ENCODE measurements at places on chromosomes 1 and 21.

DNA sequence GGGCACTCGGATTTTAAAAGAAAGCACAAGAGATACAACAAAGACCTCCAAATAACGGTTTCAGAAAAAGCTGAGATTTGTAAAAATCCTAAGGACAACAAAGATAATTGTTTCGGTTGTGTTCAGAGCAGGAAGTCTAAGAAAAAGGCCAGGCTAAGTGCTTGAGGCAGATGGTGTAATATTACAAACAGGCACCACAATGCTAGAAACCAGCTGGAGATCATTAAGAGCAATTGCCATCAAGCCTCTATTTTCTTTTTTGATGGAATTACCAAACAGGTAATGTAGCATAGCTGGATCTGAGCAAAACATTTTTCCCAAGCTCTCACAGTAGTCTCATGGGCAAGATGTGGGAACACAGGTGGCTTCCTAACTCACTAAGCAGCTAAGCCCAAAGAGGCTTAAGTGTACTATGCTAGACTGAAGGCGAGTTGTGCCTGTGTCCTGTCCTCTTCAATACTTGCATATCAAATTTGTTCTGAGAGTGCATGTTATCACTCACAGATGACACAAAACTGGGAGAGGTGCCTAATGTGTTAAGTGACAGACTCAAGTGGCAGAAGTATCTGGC, 161.6 kb downstream of the GLUL start:
- DNase-seq = no peak

GRCh38 chr1:227280836-227281235, 37.5 kb downstream of the CDC42BPA start:
- DNase-seq = no peak

DNA sequence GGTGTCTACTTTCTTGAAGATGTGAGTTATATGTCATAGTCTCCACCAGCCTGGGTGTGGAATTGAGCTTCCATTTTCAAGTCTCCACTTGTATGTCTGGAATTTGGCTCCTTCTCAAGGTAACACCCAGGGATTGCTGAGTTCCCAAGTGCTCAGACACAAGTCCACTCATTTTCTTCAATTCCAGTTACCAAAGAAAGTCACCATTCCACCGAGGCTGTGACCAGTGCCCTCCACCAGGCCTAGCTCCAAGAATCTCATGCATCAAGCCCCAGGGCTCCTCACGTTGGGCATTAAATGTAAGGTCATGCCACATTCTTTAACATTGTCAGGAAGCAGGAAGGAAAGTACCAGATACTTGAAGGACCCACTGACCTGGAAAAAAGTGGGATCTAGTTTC, 2.4 kb upstream of the RAB4A start:
- no peak for DNase-seq

- DNase-seq = no peak
Measured at GRCh38 chr1:55827350-55827749, 612.2 kb upstream of the USP24 start.

DNA sequence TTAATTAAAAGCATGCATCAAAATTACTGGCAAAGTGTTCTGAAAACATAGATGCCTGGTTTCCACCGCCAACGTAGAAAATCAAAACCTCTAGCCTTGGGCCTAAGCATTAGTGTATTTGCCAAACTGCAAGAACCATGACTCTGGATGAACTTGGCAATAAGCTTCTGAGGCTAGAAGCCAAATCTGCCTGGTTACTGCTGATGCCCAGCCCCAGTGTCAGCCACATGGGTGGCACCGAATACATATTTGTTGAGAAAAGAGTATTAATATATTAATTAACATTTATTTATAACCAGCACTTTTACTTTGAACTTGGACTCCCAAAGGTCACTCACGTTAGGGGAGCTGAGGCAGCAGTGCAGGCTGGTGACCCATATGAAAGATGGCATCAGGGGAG, 140.6 kb upstream of the HMGB4 start:
- no peak for DNase-seq

DNA sequence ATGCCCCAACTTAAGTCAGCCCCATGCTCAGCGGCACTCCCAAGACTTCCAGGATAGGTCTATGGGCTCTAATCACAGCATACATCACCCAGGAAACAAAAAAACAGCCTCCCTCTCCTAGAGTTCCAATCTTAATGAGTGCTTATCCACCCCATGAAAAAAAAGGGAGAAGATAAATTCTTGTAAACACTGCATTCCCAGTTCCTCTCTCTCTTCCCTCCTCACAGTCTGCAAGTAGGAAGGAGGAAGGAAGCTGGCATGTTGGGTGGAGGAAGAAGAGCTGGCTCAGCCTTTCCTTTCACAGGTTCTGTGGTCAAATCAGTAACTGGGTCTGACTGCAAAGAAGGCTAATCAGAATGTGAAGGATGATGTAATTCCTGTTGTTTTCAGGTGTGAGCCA, 69.9 kb upstream of the ZC3H11B start:
- no peak for DNase-seq

GRCh38 chr1:14804626-14805025, 206.1 kb downstream of the KAZN start:
- DNase-seq = no peak

DNA sequence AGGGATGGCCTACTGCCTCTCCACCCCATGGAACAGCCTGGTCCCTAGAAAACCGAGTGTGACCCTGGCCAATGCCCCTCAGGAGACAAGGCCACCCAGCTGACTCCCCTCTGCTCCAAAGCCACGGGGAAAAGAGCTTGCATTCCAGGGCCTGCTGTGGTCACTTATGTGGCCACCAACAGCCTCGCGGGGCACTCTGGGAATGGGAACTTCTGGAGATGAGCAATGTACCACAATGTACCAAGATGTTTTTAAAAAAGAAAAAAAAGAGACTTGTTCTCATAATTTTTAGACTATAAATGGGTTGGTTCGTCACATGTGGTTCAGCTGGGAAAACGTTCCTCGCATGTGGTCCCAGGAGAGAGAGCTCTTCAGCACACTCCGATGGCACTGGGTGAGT, 62.8 kb downstream of the SLC66A1 start:
- DNase-seq = no peak

DNA sequence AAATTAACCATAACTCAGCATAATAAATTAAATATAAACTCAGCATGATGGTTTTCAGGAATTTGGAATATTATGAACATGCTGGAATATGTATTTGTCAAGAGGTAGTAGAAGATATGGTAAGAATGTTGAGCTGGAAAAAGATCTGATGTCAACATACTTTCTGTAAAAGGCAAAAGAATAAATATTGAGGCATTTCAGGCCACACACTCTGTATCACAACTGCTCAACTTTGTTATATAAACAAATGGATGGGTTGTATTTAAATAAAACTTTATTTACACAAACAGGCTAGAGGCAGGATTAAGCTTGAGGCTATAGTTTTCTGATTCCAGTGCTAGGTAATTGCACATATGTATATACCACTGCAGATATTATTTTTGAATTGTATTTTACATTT, 1409.4 kb downstream of the MRPL39 start:
- DNase-seq = no peak

DNA sequence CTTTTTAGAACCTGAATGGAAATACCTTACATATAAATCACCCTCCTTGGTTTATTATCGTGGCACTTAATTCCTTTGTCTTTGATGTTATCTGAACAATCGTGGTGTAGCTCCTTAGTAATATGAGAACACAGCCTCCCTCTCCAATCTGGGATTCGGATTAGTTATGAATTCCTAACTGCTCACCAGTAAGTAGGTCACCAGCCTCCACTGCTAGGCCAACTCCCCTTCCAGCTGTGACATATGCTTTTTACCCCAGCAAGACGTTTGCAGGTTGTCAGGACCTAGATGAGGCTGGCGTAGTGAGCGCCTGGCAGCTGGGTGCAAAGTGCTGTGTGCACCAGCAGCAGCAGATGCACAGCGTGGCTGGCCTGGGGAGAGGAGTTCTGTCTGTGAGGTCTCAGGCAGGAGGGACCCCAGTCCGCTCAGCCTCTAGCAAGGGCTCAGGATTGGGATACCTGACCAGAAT, 38.2 kb downstream of the NTPCR start:
- DNase-seq = no peak

GRCh38 chr1:195150768-195151167, 1457.5 kb downstream of the KCNT2 start:
- DNase-seq = no peak

DNA sequence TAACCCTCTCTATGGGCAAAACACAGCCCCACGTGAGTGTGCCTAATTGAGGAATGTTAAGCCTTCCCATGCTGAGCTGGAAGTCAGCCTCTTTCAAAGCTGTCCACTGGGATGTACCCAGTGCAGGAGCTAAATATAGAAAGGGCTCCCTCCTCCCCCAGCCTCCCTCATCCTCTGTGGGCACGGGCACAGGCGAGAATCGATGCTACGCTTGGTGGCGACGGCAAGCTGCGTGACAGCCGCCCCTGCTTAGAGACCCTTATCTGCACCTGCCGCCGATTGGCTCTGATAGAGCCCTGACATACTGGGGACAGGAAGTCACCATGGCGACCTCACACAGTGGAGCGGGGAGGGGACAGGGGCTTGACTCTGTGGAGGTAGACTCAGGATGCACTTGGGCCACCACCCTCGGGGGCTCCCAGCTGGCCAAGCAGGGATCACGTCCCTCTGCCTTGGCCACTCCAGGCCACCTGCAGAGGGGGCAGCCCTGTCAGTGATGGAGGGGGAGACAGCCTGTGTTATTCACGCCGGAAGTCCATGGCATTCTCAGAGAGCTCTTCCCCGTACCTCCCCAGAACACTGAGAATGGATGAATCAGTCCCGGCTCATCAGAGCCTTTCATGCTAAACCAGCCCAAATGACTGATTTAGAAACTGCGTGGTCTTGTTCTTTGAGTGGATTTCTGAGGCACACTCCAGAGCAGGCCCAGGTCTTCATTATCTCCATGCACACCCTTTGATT, 84.8 kb downstream of the KCND3 start:
- no peak for DNase-seq

DNA sequence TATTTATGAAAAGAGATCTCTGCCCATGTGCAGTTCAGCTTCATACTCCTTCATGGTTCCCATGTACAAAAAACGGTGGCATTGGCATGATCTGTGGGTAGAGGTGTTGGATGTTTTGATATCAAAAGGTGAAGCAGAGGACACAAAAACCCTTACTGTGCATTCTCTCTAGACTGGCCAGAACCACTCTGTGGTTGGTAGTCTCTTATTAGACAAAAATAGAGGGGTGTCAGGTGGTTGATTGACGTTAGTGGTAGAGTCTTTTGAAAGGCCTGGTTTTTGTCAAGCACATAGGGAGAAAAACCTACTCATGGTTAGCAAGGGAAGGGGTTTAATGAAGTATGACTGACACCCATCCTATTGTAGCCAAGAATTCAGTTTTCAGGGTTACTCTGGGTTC, 400.0 kb upstream of the TMPRSS15 start:
- DNase-seq = no peak

- DNase-seq = no peak
Measured at GRCh38 chr1:9653491-9654050, 2.0 kb downstream of the PIK3CD start.

- no peak for DNase-seq
Measured at GRCh38 chr1:160993544-160994193, 27.3 kb downstream of the F11R start.

GRCh38 chr1:24236789-24237371, 49.8 kb upstream of the IFNLR1 start:
- no peak for DNase-seq

DNA sequence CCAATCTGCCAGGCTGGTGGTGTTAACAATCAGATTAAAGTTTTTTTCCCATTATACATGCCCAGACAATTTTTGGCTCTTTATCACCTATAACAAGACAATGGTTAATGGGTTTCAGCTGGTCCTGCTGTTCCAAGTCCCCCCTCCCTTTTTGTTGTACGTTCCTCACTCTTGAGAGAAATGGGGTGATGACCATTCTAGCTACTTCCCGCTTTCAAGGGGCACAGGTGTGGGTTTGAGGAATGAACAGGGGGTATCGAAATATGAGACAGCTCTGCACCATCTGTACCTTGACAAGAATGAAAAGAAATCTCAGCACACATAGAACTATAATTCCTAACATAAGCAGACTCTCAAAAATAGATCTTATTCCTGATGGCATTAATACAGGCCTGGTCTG, 326.8 kb downstream of the PTPRU start:
- DNase-seq = no peak

GRCh38 chr1:226485192-226485591, 63.4 kb upstream of the STUM start:
- DNase-seq = no peak

- DNase-seq = no peak
Measured at GRCh38 chr1:42420121-42420520, 35.7 kb downstream of the ZMYND12 start.

DNA sequence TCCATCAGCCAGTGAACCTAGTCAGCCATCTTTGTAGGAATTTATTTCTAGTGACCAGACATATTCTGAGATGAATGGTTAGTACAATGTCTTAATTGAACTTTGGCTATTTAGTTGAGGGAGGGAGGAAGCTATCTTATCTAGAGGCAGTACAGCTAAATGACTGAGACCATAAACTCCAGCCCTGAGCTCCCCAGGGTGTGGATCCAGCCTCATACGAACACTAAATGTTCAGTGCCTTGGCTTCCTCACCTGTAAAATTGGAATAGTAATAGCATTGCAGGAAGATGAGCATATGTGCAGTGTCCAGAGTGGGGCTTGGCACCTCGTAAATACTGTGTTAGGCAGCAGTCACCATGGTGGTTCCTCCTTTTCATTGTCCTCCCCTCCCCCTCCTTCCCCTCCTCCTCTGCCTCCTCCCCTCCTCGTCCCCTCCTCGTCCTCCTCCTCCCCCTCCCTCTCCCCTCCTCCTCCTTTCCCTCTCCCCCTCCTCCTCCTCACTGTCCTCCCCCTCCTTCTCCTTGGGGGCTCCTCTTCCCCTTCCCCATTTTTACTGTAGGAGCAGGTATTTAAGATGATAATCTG, 108.2 kb downstream of the GALNT2 start:
- DNase-seq = no peak

- DNase-seq = no peak
Measured at GRCh38 chr1:47679301-47679791, 241.5 kb downstream of the FOXD2 start.

GRCh38 chr1:48530727-48531351, 58.8 kb upstream of the SPATA6 start:
- no peak for DNase-seq

DNA sequence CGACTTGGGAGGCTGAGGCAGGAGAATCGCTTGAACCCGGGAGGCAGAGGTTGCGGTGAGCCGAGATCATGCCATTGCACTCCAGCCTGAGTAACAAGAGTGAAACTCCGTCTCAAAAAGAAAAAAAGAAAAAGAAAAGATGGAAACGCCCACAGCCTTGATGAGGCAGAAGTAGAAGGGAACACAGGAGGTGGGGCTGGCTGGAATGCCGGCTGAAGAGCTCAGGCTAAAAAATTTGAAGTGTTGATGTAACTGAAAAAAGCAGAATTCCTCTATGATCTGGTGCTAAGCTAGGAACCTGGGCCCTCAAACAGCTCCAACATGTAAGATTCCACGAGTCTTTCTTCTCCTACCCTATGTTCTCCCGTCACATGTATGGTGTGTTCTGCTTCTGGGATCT, 53.6 kb downstream of the SLC66A1 start:
- DNase-seq = no peak
